ENCODE measurements at places on chromosomes 12 and 14.

DNA sequence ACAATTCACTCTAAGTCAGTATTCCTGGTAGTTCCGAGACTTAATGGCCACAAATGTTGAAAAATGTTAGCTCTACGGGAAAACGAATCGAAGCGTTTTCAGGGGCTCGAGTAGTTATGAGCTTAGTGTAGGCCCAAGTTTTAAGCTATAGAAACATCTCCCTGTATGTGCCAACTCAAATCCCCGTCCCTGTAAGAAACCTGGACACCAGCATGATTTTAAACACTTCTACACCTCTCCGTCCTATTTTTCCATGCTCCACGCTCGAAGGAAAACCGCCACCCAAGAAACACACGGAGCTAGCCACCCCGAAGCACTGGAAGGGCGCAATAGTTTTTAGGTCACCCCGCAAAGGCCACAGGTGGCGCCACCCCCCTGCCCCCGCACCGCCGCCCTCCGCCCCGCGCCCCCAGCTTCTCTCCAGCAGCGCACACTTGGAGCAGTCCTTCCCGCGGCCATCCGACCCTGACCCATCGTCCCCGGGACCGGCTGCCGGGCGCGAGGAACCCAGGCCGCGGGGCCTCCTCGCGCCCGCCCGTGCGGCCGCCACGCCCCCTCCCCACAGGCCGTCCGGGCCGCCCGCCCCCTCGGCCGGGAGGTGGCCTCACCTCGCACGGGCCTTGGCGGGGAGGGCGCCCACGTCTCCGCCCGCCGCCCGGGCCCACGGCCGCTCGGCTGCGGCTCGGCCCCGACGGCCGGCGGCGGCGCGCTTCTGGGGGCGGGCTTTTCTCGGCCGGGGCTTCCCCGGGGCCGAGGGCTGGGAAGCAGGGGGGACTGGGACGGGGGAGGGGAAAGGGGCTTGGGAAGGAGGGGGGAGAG lies 522 bp downstream of the R3HDM2 start:
- peak; percentile 19 for DNase-seq

DNA sequence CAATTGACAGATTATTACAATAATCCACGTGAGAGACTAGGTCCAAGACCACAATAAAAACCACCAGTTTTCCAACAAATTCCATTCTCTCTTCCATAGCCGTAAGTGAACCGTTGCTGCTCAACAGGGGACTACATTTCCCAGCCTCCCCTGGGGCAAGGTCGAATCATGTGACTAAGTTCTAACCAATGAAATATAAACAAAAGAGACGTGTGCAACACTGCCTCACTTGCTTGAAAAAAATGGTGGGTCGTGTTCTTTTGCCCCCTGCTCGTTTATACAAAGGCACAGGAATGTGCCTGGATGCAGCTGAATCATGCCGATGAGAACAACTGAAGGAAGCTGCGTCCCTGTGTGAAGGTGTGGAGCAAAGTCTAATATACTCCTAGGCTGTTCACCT lies 51.1 kb downstream of the HSPB8 start:
- peak; percentile 1 for DNase-seq

GRCh38 chr14:79833781-79834180 lies 377.5 kb downstream of the DIO2 start:
- peak; percentile 31 for DNase-seq

DNA sequence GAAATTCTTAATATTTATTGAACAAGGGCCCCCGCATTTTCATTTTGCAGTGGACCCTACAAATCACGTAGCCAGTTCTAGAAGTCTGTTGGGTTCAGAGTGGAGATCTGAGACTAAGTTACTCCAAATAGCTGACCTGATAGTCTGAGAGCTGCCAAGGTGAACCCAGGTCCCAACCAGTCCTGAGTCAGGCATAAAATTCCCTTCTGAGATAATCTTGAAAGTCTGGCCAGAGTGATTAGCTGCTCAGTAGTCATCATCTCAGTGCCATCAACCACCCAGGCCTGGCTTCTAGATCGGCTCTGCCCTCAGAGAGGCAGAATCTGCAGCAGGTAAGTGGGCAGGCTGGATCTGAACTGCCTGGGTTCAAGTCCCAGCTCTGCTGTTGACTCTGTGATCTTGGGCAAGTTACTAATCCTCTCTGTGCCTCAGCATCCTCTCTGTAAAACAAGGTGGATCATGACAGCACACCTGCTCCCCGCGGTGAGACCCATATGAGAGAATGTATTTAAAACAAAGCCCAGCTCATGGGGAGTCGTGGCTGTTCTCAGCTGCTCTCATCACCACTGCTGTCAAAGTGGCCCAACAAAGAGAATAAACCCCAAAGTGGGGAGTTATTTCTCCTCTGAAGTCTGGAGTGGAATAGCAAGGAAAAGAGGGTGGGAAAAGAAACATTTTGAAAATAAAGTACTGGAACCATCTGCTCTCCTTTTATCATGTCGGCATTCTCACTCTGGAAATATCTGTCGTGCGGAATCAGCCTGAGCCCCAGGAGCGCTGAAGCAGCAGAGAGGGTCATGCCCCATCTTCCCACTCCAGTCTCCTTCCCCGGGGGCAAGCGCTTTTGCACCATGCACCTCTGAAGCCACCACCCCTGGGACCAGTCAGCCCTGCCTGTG lies 193.3 kb downstream of the DPF3 start:
- no peak for DNase-seq

- no peak for DNase-seq
These were observed 90.9 kb downstream of the PPP1R12A start for GRCh38 chr12:79843978-79844377.

- DNase-seq = no peak
These were observed 542.4 kb downstream of the FLRT2 start for GRCh38 chr14:86072116-86072894.

DNA sequence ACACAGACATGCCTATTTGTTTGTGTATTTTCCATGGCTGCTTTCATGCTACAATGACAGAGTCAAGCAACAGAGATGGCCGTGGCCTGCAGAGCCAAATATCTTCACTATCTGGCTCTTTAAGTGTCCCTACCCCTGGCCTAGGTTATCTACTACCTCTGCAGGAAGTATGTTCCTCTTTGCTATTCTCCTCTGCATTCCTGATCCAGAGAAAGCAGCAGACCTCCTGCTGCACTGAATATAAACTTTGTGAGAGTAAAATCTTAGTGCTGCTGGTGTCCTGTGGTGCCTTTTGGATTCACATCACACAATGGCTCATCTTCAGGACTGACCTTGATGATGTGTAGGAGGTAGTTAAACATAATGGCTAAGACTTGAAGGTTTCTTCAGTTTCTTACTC lies 233.4 kb downstream of the IPO8 start:
- no peak for DNase-seq

GRCh38 chr12:58310368-58310767 lies 369.0 kb downstream of the ATP23 start:
- no peak for DNase-seq
